ENCODE measurements at places on chromosomes 7 and 10.

- no peak for DNase-seq
These were observed 63.3 kb downstream of the TMEM26 start for GRCh38 chr10:61389887-61390286.

DNA sequence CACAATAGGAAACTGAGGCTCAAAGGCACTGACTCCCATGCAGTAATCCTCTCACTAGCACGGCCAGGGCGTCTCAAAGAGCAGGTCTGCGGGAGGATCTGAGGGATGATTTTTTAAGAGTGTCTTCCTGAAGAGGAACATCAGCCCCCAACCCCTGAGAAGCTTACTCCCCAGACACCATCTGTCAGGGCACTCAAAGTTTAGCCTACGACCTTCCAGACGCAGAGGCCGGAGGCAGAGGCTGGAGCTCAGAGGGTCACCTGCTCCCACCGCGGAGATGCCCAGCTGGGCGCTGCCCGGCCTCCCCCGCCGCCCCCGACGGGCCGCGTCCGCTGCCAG, 1.7 kb downstream of the ZNF777 start:
- DNase-seq = no peak

DNA sequence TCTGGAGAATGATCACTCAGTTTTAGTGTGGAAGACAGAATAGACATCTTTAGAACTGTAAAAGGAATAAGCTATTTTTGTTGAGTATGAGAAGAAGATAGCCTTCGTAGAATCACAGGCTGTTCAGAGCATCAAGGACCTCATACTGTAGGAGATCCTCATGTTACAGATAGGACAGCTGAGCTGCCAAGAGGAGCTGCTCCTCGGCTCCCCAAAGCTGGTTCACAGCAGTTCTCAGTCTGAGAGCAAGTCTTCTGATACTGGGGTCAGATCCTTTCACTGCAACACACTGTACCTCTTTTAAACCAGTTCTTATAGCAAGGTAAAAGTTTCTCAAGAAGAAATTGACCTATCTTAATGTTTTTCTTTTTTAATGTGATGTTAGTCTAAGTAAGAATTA, 17.1 kb downstream of the CCNY start:
- no peak for DNase-seq

DNA sequence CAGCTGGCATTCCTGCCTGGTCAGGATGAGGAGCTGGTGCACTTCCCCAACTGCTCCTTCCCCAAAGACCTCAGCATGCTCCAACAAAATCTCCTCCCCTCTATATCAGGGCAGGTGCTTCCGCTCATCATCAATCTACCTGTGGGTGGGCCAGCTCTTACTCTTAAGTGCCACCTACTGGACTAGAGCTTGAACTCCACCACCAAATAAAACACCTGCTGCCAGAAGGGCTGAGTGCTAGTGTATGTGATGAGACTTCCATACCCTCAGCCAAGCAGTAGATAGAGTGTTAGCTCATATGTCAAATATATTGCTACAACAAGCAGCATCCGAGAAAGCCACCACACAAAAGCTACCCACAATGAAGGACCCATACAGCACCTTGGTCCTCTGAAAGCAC, 264.3 kb downstream of the RNLS start:
- DNase-seq = no peak

- DNase-seq = no peak
These were observed 89.9 kb downstream of the ADCY1 start for GRCh38 chr7:45663965-45664633.

GRCh38 chr7:64875658-64876406, 27.2 kb upstream of the ZNF273 start:
- DNase-seq = no peak

DNA sequence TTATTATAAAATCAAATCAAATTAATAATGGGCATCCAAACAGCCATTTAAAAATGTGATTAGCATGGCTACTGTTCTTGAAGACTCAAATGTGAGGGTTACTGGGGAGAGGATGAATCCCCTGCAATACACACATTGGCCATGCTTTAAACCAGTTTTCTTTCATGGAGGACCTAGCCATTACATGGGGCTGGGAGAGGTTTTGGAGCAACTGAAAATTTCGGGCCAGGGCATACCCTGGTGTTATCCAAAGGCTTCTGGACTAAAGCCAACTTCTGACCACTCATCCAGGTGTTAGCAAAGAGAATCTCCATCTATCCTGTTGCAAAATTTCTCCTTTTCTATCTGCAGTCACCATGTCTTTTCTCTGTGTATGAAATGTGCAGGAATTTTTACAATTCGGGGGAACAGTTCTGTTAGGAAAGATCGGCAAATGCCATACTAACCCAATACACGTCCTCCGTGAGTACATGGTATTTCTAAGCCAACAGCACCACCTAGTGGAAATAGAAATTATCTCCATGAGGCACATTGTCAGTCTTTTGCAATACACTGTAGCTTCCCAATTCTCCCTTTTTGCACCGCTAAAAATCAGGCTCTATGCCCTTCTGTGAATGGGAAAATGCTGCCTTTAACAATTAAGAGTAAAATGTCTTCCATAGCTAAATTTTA, 47.0 kb upstream of the ZNF107 start:
- DNase-seq = no peak

- DNase-seq = no peak
These were observed 79.8 kb upstream of the RSU1 start for GRCh38 chr10:16896993-16897392.

- no peak for DNase-seq
These were observed 52.5 kb upstream of the MACC1 start for GRCh38 chr7:20269726-20270125.

GRCh38 chr10:2263561-2263960, 526.2 kb upstream of the ADARB2 start:
- DNase-seq = no peak

DNA sequence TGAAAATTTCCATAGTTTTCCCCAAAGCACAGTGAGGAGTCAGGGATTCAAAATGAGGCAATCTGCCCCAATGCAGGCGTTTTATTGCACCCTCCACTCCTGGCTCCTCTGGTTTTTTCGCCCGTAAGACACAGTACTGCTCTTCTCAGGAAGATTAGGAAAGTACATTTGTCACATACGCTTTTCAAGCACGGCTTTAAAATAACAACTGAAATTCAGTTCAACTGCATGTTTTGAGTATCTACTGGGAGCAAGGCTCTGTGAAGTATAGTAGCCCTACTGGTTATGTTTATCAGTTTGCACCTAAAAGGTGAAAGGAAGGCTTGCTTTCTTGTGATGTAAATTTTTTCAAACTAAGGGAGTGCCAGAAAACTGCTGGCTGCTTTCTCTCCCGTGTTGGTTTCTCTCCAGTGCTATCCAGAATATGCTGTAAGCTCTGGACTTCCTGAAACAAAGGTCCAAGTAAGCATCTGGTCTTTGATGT, 1.9 kb upstream of the SGMS1 start:
- DNase-seq = no peak

DNA sequence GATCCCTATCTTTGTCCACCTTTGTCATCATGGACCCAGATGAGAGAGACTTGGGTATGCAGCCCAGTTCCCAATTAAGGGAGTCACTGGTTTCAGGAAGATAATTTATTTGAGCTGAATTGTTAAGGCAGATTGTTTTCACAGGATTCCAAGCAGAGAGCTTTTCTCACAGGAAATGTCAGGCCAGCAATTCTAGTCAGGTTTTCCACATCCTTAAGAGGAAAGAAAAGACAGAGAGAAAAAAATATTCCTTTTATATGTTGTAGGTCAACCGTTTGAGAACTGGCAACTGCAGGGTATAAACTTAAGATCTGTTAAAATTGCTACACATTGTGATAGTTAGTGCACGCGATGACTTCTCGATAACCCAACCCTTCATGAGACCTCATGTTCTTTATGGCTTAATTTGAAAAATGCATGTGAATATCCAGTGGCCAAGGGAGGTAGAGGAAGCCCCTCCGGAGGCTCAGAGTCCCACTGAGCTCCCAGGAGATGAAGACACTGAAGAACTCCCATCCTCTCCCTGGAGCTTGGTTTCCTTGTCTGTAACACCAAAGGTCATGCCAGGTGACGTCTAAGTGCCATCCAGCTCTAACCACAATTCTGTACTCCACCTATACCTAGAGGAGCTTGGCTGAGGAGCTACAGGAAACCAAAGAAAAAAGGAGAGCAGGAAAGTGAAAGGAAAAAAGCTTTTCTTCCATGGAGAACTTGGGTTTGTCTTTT, 45.6 kb downstream of the MINDY4 start:
- DNase-seq = no peak

GRCh38 chr10:28991333-28992270, 297.3 kb upstream of the LYZL1 start:
- no peak for DNase-seq

DNA sequence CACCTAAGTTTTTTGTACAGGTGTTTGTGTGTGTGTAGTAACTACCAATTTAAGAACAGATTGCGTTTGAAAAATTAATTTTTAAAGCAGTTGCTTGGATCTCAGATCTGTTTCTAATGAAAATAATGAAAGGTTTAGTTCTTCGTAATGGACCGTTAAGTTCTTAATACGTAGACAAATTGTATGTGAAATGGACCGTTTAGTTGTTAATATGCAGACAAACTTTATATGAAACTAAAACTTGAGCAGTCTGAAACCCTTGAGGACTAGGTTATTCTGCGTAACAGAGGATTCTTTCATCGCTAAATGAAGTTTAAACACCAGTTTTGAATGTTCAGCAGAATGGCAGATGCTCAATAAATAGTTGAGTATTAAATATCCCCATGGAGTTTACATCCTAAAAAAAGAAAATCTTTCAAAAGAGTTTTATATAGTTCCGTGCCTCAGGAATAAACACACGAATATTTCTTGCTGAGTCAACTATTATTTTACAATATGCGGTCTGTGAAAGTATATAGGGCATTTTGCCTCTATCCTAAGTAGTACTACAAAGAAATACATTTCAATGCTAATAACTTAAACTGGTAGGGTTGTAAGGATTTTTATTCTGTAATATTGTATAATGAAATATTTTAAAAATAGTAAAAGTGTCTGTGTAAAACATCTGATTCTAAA, 1.2 kb downstream of the DBF4 start:
- no peak for DNase-seq

DNA sequence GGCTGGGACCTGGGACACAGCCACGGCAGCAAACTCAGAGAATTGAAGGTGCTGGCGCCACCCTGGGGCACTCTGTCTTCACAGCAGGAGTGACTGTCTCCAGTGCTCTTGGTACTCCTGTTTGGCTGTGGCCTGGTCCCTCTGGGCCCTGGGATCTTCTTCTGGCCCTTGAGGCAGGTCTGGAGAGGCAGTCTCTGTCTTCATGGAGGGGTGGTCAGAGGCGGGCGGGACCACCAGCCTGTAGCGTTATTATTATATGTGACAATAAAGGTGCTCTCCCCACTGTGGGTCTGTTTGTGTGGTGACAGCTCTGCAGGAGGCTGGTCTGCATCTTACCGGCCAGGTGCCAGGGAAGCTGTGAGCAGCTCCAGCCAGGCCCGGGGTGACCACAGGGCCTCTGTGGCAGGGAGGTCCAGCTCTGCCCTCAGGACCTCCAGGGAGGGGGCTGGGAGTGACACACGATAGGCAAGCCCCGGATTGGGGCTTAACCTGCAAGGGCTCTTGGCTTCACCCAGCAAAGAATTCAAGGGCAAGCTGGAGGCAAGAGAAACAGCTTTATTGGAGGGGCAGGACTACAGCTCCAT, 70.3 kb downstream of the MYL10 start:
- no peak for DNase-seq

GRCh38 chr7:140084972-140085371, 22.2 kb upstream of the PARP12 start:
- no peak for DNase-seq

DNA sequence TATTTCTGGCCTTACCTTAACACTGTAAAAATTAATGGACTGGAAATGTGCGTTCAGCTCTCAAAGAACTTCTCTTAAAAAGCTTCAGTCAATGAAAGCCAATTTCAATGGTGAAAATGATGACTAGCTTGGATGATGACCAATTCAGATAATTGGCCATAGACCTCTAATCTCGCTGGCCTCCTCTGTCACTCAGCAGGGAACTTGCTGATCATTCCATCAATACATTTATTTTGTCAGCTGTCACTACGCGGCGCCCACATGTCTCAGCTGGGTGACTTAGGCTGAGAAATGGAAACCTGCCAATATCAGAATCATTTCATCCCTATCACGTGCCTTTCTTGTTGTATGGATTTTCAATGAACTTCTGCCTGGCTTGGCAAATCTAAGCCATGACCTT, 673.0 kb upstream of the AUTS2 start:
- no peak for DNase-seq

- DNase-seq = no peak
These were observed 611.9 kb upstream of the FOXK1 start for GRCh38 chr7:4070214-4070613.

DNA sequence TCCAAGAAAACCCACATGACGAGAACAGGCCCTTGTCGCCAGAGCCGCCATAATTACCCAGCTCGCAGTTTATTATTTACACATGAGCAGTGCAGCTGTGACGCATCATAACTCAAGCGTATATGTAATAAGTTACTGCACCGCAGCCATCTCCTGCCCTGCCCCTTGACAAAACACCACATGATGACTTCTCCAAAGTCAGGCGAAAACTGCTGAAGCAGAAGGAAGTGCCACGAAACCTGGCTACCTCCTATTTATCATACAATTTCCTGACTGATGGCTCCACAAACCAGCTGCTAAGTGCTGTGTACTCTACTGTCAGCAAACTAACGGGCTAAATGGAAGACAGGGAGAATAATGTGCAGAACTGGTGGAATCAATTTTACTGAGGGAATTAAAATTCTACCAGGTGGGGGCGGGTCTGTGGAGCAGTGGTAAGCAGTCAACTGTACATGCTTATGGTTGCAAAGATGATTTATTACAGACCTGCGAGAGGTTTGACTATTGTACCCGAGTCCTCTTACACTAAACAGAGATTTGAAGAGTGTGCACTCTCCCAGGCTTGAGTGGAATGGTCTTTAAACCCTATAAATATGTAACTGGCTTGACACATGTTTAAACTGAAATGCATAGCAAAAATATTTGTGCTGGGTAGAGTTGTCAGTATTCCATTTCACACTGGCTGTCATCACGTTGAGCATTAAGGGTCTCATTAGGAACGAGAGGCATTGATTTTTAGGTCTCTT, 156.0 kb downstream of the GLI3 start:
- no peak for DNase-seq

- no peak for DNase-seq
These were observed 21.9 kb downstream of the ASAH2 start for GRCh38 chr10:50229460-50229859.

DNA sequence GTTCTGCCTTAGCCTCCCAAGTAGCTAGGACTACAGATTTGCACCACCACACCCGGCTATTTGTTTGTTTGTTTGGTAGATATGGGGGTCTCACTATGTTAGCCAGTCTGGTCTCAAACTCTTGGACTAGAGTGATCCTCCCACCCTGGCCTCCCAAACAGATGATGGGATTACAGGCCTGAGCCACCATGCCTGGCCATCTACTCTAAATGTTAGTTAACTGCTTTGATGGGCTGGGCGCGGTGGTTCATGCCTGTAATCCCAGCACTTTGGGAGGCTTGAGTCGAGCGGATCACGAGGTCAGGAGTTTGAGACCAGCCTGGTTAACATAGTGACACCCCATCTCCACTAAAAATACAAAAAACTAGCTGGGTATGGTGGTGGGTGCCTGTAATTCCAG, 74.8 kb downstream of the SEPTIN14 start:
- no peak for DNase-seq
